Fibroblast of upper back skin (primary cell): ENCODE measurements at places on chromosomes 12 and 14.

DNA sequence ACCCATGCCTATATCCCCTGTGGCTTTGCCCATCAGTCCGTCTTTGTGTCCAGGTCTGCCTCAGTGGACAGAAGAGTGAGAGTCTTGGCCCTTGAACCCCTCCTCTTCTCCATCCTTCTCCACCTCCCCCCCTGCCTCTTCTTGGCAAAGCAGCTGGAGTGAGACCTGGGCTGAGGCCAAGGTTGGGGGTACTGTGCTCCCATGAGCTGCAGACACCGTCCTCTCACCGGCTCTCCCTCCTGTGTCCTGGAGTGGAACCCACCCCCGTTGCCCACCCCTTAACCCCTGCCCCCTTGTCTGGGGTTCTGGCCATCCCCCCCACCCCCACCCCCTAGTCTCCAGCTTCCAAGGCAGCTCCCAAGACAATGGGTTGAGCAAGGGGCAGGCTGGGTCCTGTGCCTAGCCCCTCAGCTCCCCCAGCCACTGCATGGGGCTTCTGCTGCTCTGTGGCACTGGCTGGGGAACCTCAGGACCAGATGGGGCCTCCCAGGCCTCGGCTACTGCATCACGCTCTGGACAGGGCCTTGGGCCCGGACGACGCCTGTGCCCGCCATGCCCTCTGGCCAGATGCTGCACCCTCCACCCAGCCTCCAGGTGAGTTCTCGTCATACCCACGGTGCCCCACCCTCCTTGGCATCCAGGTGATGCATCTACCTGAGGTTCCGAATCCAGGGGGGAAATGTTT is 35.7 kb downstream of the RTL1 start:
- DNase-seq, result no peak

GRCh38 chr14:90520326-90520725 is 123.5 kb downstream of the CALM1 start:
- no peak for DNase-seq

DNA sequence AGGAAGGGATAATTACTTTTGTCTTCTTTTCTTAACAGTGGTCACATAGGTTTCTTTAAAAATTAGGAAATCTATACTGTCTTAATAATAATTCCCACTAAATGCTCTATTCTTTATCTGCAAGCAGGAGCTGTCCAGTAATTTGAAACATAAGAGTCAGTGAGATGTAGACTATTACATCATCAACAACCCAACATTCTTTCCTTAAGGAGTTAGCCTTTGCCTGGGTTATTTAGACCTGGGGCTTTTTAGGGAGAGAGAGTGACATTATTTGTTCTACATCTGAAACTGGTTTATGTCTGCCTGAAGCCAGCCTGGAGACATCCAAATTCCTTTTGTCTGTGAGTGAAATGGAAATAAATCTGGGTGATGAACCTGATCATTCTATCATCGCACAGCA is 294.4 kb downstream of the TMTC2 start:
- DNase-seq, result peak; percentile 17

- DNase-seq, result peak; percentile 25
These were observed 244.2 kb upstream of the CLEC14A start for GRCh38 chr14:38500125-38500524.
